Gastroesophageal sphincter (tissue), 4 donors: ENCODE measurements at places on chromosomes 13 and 19. TPM values are rescaled to one million over a fixed set of nuclear protein-coding genes. Genes with fewer than 3 reads are reported as not detected.

Gene ZNF549
- total RNA-seq, result 9.3 TPM

Gene RAB3A
- 0.92 TPM for total RNA-seq

Gene LENG8
- total RNA-seq, result 25.4 TPM

Gene IQCN
- 0.27 TPM for total RNA-seq

Gene ATP5F1D
- total RNA-seq, result 74.4 TPM

Gene PTH2
- not detected for total RNA-seq

Gene KLK4
- not detected for total RNA-seq

Gene ATP8A2
- 0.16 TPM for total RNA-seq

Gene FOXA3
- total RNA-seq, result not detected

Gene PALM3
- not detected for total RNA-seq

Gene TTC9B
- total RNA-seq, result not detected

Gene ADGRE3
- not detected for total RNA-seq

Gene CLIP3
- total RNA-seq, result 28.7 TPM

Gene BRME1
- 2.4 TPM for total RNA-seq

Gene MEDAG
- 38.2 TPM for total RNA-seq

Gene KCNN4
- total RNA-seq, result 3.3 TPM

Gene SHC2
- 14.7 TPM for total RNA-seq

Gene TYROBP
- 67.2 TPM for total RNA-seq

Gene LYPD3
- 1.3 TPM for total RNA-seq

Gene KLK6
- total RNA-seq, result 7.8 TPM

Gene ZNF729
- not detected for total RNA-seq

Gene NALCN
- total RNA-seq, result 2.0 TPM

Gene NFIX
- 61.1 TPM for total RNA-seq

Gene PLIN5
- 0.49 TPM for total RNA-seq

Gene GJB6
- total RNA-seq, result 21.5 TPM

Gene ZNF146
- total RNA-seq, result 57.9 TPM

Gene AMER2
- total RNA-seq, result 0.04 TPM

Gene SLC15A1
- total RNA-seq, result not detected
